ENCODE measurements at places on chromosomes 3 and 15.
A peak's percentile ranks its signal among the peaks of the same experiment; 100 is the strongest.

GRCh38 chr3:48459331-48459730 lies 12.8 kb downstream of the ATRIP start:
- DNase-seq, result no peak

GRCh38 chr15:52803467-52804306 lies 13.6 kb upstream of the ONECUT1 start:
- DNase-seq, result no peak

DNA sequence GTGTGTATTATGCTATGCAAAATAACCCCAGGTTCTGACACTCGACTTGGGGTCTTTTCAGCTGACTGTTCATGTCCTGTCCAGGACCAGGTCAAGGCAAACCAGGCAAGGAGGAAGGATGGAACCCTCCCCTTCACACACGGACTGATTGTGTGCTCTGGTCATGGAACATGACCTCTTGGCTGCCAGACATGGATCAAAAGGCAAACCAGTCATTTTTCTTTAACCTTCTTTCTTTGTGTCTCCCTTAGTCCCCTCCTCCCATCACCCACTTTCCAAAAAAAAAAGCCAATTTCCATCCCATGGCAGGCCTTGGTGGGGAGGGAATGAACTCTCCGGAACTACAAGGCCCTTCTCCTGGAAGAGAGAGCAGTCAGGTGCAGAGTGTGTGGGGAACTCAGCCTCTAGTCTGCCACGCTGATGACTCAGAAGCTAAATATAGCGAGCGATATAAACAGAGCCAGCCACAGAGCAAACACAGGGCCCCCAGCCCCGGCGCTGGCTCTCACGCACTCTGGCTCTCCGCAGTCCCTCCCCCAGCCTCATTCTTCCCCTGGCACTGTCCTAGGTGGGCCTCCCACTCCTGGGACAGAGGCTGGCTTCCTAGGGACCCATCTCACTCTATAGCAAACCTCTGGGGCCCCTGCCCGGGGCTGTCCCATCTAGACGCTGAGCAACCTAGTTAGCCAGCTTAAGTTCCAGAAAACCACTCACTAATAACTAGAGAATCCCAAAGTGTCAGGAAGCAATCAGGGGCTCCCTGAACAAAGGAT lies 10.0 kb downstream of the BMF start:
- DNase-seq, result peak; percentile 66

DNA sequence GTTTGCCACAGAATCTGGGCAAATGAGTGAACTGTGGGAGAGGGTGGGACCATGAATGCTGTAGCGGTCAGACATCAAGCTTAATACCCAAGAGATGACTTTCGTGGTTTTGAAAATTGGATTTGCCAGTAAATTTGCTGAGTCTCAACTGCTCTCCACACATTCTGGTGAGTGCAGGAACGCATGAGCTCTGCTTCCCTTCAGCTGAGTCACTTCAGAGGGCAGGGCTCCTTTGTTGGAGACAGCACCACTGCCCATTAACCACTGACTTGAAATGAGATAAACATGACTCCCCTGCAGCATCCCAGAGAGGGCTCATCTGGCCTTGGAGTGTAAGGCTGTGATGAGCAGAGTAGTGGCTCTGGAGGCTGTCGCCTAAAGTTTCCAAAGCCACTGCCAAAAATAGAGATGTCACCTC lies 22.6 kb downstream of the RARRES1 start:
- DNase-seq, result no peak

DNA sequence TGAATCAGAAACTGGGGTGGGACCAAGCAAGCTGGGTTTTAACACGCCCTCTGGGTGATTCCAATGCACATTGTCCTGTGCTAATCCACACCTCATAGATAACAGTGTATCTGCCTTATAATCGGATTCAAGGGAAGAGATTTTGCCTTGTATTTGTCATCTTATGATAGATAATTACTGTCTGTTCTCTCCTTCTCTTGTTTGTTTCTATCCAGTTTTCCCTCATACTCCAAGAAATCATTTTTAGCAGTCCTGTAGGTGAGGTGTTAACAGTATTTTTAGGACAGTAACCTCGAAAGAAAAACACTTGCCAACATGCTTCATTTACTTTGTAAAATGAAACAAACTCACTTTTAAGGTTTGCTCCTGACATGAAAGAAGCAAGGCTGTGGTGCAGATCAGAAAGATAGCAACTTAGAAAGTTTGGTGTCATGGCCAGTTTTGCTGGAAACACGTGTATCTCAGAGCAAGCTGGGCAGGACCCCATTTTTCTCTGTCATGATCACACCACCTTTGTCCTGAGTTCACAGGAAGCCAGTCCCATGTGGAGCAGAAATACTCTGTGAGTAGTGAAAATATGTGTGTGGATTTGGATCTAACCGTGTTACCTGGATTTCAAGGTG lies 72.6 kb downstream of the TRAK1 start:
- no peak for DNase-seq

GRCh38 chr3:15781637-15782402 lies 16.0 kb downstream of the ANKRD28 start:
- no peak for DNase-seq

DNA sequence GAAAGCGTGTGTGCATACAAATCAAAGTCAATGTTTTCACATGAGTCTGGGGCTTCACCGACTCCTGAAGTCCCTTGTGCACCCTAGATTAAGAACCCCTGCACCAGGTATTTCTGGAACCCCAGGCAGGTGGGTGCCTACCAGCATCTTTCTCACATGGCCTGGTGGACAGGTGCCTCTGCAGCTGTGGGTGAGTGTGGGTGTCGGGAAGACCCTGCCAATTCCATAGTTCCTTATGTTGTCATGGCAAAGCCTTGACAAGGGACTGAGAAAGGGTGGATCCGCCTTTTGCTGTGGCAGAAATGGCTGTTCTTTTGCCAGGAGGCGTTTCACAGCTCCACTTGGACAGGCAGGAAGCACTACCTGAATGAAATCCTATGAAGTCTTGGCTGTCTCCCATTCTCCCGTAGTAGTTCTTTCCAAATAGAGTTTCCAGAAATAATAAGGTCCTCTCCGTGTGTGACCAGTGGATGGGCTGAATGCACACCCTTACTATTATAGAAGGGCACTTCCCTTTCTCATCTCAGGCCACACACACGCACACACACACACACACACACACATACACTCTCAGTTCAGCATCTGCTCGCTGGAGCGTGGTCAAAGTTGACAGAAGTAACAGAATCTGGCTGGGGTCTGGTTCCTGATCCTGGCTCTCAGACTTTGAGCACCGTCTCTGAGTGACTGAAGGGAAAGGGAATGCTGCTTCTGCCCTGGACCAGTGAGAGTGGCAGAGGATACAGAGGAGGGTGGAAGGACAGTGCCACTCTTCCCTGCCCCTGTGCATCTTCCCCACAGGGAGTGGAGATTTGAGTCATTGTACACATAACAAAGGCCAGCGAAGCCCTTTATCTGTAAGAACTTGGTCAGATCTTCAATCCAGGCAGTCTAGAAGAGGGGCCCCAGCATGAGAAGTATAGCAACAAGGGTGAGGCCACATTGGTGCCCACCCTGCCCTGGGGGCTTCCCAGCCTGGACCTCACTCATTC lies 38.7 kb downstream of the PDIA5 start:
- no peak for DNase-seq

DNA sequence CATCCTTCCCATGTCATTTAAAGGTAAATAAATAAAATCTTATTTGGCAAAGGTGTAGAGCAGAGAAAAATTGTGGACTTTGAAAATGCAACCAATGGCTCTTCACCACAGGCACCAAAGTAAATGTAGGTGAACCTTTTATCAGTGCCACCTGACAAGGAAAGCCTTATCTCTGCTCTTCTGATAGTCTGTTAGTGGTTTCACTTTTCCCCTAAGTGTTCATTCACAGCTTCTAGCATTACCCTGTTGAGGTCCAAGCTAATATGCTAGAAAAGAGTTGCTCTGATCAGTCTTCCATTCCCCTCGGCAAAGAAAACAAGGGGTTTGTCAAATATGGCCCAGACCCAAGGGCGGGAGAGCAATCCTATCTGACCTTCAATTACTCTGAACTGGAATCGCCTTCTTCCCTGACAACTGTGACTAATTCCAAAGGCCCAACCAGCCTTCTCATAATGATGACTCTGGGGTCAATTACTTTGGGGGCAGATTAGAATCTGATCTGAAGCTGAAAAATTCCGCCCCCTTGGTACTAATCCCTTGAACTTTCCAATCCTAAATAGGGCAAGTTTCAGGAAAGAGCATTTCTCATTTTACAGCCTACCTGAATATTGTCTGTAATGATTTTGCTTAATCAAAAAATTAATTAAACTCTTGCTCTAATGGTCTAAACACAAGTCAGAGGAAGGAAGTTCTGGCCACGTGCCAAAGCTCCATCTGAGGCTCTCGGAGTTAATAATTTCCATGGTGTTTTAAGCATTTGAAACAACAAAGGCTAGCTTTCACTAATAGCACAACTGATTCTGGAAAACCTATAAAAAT lies 52.4 kb downstream of the SETMAR start:
- DNase-seq, result no peak

Measured in NCI-H2029 treated with DMSO at 0.1 percent for 48 hours (cell line).